ENCODE measurements at places on chromosomes 16 and 17.

GRCh38 chr17:58172369-58173071 is 5.7 kb downstream of the OR4D2 start:
- peak; percentile 75 for DNase-seq

DNA sequence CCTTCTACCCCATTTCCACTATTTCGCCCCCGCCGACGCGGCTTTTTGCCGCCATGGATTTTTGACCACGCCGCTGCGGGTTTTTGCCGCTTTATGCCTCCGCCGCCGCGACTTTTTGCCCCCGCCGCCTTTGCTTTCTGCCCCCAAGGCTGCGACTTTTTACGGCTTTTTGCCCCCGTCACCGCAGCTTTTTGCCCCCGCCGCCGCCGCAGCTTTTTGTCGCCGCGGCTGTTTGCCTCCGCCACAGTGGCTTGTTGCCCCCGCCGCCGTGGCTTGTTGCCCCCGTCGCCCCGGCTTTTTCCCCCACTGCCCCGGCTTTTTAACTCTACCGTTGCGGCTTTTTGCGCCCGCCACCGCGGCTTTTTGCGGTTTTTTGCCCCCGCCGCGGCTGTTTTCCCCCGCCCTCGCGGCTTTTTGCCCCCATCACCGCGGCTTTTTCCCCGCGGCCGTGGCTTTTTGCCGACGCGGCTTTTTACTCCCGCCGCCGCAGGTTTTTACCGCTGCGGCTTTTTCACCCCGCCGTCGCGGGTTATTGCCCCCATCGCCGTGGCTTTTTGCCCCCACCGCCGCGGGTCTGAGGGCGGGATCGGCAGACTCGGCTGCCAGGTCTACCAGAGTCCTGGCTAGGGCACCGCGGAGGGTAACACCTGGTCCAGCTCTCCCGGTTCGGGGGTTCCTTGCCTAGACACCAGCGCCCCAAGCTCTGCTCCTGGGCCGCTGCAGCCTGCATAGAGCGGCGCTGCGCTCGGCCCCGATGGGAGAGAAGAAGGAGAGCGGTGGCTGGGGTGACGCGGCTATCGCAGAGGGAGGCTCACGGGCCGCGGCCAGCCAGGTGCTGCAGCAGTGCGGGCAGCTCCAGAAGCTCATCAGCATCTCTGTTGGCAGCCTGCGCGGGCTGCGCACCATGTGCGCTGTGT is 562.7 kb upstream of the WSB1 start:
- DNase-seq: peak; percentile 22

GRCh38 chr16:14018851-14019250 is 52.3 kb upstream of the MRTFB start:
- DNase-seq: no peak

DNA sequence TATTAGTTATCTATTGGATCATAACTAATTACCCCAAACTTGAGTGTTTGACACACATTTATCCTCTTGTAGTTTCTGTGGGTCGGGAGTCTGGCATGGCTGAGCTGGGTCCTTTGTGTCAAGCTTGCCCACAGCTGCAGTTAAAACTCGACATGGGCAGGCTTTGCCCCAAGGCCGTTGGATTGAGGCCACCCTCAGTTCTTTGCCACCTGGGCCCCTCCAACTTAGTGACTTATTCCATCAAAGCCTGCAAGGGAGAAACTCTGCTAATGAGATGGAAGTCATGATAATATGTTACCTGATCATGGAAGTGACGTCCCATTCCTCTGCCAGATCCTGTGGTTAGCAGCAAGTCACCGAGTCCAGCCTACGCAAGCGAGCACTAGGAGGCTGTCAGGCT is 17.2 kb downstream of the TBCD start:
- DNase-seq: no peak

- DNase-seq: no peak
Observed at GRCh38 chr17:76213491-76213890, 26.8 kb downstream of the RNF157 start.

DNA sequence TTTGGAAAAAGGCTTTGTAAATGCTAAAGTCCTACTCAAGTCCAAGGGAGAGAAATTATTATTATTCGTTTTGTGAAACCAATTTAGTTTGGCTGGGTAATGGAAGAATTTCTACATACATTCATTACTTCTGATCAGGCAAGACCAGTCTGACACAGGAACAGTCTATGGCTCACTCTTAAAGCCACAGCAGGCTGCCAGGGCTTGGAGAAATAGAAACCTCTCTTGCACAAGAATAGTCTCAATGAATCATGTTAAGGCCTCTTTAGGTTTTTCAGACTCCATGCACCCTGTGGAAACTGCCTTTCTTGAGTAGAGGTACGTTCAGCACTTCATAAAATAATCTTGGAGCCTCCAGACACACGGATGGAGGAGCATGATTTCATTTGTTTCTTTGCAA is 167.7 kb downstream of the IRX3 start:
- no peak for DNase-seq

DNA sequence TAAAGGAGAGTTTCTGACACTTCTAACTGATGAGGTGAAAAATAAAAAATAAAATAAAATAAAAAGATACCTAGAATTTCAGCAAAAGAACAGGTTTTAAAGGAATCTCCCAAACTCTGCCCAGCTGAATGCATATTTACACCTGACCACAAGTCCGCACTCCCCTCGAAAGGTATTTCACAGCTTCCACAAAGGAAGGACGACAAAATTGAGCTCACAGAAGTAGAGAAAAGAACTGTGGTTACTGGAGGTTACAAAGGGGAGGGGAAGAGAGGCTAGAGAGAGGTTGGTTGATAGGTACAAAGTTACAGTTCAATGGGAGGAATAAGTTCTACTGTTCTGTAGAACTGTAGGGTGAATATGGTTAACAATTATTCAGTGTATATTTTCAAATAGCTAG is 5.0 kb downstream of the LITAF start:
- DNase-seq: no peak

DNA sequence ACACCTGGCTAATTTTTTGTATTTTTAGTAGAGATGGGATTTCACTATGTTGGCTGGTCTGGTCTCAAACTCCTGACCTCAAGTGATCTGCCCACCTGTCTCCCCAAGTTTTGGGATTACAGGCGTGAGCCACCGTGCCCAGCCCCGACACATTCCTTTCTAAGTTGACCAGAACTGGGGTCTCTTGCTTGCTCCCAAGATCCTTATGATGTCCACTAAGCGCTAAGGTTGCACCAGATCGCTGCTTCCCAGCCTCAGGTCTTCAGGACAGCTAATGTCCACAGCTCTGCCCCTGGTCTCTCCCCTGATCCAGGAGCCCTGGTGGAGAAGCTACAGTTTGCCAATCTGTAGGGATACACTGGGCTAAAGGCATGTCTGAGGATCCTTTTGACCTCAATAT is 29.5 kb downstream of the NSMCE1 start:
- no peak for DNase-seq

- DNase-seq: no peak
Observed at GRCh38 chr17:78745407-78746088, 36.5 kb downstream of the CYTH1 start.

DNA sequence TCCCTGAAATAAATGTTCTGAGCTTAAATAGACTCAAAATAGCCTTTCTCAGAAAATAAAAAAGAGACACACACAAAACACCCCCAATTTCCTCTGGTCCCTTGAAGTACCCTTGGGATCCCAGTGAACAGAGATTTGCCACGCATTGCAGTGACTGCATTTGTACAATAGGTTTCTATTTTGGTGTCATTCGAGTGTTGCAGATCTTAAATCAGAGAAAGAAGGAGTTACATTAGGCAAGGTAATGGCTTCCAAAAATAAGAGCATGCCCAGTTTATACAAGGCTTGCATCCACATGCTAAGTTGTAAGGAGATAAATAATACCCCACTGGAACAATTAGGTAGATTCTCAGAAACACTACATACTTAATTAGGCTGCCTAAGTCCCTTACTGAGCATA is 2.2 kb downstream of the TOX3 start:
- DNase-seq: no peak

DNA sequence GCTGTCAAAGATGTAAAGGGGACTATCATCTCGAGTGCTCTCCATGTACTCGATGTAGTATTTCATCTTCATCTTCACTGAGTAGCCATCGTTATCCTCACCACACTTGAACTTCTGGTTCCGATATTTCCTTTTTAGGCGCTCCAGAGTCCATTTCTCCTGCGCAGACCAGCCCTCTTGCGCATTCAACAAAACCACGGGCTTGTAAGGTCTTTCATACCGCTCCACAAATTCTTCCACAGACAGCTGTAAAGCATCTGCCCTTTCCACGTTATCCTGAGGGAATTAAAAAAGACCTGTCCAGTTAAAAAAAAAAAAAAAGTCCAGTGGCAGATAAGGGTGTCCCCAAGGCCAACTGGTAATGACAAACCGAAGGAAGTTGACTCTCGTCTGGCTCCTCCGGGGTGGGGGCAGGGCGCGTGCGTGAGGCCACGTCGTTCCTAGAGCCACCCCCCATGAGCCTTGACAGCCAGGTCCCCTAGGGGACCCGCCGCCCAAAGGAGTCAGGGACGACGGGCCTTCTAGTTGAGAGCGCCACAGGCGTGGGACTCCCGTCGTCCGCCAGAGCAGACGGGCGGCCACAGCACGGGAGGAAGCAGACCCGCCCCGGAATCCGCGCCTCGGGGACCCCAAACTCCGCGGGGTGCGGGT is 701 bp downstream of the JMJD6 start:
- peak; percentile 85 for DNase-seq

- DNase-seq: no peak
Observed at GRCh38 chr17:8679126-8679525, 48.6 kb upstream of the MYH10 start.

DNA sequence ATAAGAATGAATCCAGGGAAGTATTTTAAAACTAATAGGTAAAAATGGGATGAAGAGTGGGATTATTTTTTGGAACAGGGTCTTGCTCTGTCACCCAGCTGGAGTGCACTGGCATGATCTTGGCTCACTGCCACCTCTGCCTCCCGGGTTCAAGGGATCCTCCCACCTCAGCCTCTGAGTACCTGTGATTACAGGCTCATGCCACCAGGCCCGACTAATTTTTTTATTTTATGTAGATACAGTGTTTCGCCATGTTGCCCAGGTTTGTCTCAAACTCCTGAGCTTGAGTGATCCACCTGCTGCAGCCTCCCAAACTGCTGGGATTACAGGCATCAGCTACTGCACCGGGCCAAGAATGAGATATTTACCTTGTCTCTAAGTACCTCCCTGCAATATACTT is 22.1 kb downstream of the NSMCE1 start:
- DNase-seq: no peak

GRCh38 chr17:1565877-1566276 is 3.3 kb upstream of the PITPNA start:
- no peak for DNase-seq

DNA sequence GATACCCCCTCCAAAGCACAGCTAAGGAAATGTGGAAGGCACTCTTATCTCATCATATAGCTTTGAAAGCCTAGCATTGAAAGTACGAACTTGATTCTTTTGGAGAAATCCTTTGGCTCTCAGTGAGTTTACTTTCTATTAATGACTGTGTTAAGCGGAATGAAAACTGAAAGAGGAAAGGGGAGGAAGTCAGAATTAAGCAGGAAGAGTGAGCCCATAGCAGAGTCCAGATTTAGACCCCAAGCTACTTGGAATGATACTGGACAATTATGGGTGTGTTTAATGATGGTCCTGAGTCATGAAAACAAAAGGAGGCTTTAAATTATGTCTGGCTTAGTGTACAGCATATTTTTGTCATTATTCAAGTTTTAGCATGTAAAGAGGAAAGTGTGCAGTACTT is 42.2 kb downstream of the TENT4B start:
- DNase-seq: no peak

- DNase-seq: no peak
Observed at GRCh38 chr17:69802045-69802740, 272.8 kb upstream of the KCNJ16 start.

GRCh38 chr17:40056379-40057015 is 2.3 kb upstream of the MED24 start:
- no peak for DNase-seq

DNA sequence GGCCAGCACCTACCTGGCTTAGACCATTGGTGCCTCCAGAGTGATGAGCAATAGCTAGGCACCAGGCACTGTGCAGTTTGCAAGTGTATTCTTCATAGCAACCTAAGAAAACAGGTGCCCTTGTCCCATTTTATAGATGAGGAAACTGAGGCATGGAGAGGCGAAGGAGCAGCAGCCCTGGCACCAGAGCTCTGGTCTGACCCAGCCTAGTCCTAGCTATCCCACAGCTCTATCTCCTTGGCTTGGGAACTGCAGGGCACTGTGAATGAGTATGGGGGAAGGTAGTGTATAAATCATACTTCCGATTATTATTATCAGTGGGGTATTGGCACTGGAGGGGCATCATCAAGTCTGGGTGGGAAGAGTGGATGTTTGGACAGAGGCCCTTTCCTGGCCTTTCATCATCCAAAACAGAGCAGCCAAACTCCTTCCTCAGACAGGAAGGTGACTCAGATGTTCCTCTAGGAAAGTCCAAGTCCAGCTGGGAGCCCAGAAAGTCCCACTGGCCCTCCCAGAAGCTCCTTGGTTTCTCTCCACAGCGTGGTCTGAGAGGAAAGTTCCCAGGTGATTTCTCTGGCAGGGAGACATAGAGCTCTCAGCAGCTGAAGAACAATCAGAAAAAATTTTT is 32.0 kb upstream of the PLLP start:
- DNase-seq: no peak

- no peak for DNase-seq
Observed at GRCh38 chr16:88059701-88060386, 108.6 kb downstream of the BANP start.

DNA sequence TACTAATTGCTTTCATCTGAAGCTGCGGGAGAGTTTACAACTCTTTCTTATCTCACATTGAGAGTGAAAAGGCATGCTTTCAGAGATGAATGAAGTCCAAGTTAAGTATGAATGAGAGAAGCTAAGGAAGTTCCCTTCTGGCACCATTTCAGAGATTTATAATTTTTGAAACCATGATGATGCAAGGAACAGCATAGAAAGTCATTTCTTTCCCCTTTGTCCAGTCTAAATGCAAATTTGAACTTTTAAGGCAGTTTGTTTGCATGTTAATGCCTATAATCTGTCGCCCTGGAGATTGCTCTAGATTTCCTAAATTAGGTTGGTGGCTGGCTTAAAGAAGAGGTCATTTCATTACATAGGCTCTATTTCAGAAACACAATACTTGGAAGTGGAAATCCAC is 594.8 kb upstream of the GOT2 start:
- no peak for DNase-seq

- no peak for DNase-seq
Observed at GRCh38 chr17:81802048-81802758, 1.7 kb upstream of the GCGR start.

- no peak for DNase-seq
Observed at GRCh38 chr17:14205992-14206461, 30.6 kb downstream of the CDRT15 start.

GRCh38 chr16:70725912-70726828 is 40.3 kb upstream of the MTSS2 start:
- DNase-seq: no peak

GRCh38 chr17:81336930-81337325 is 41.8 kb upstream of the SLC38A10 start:
- DNase-seq: no peak

GRCh38 chr17:18107061-18107790 is 1.3 kb upstream of the MYO15A start:
- DNase-seq: no peak

GRCh38 chr16:86808863-86809444 is 230.6 kb downstream of the FOXL1 start:
- no peak for DNase-seq

All from D341Med (cell line).